ENCODE measurements at places on chromosomes 1 and 21.

- DNase-seq: no peak
Observed at GRCh38 chr21:30552782-30553181, 8.3 kb downstream of the KRTAP19-7 start.

- peak; percentile 87 for DNase-seq
Observed at GRCh38 chr1:40064797-40065499, 24.4 kb downstream of the CAP1 start.

GRCh38 chr1:119115736-119116135, 24.7 kb downstream of the WARS2 start:
- DNase-seq: no peak

DNA sequence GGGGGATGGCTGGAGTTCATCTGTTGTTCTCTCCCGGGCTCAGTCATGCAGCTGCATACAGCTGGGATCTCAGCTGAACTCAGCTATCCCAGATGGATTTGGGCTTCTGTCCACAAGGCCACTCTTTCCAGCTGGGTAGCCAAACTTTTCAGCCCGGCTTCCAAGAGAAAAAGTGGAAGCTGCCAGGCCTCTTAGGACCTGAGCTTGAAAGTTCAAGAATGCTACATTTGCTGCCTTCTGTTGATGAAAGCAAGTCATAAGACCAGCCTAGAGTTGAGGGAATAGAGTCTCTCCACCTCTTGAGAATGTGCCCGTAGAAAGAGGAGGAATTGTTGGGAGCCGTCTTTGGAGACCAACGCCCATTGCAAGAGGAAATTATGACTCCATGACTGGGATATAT, 95.3 kb downstream of the C1orf21 start:
- no peak for DNase-seq
